ENCODE measurements at places on chromosomes 12 and 14.

GRCh38 chr14:75003250-75004027, 718 bp downstream of the EIF2B2 start:
- DNase-seq, result no peak

GRCh38 chr12:43098071-43098470, 453.9 kb downstream of the ADAMTS20 start:
- no peak for DNase-seq

- DNase-seq, result no peak
Measured at GRCh38 chr12:3727354-3727753, 25.6 kb downstream of the CRACR2A start.

DNA sequence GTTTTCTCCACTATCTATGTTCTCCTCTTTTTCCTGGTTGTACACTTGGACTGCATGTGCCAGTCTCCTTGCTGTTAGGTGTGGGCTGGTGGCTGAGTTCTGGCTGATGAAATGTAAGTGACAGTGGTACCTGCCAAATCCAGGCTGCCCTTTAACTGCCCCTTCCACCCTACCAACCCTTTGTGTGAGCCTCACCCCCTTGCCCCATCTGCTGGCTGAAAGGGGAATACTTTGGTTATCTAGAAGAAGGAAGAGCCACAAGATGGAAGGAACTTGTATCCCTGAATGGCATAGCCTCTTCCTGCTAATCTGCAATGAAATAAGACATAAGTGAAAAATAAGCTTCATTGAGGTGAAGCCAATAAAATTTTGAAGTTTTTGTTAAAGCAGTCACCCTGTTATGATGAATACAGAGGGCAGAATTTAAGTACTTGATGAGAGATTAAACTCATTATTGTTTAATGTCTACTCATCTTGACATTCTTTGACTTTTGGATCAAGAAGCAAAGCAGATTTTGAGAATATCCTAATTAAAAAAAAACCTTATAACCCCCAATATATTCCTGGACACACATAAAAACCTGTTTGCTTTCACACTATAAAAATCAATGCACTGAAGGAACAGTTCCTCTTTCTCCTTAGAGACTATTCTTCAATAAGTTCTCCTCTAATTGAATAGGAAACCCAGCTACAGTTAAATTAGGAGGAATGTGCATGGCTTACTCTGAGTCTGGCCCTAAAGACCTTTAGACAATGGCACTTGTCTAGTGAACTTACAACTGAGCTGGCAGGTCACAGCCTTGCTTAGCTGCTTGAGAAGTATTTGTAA, 262.6 kb upstream of the BTG1 start:
- DNase-seq, result peak; percentile 54

GRCh38 chr12:27178723-27179399, 65.2 kb upstream of the STK38L start:
- DNase-seq, result no peak

DNA sequence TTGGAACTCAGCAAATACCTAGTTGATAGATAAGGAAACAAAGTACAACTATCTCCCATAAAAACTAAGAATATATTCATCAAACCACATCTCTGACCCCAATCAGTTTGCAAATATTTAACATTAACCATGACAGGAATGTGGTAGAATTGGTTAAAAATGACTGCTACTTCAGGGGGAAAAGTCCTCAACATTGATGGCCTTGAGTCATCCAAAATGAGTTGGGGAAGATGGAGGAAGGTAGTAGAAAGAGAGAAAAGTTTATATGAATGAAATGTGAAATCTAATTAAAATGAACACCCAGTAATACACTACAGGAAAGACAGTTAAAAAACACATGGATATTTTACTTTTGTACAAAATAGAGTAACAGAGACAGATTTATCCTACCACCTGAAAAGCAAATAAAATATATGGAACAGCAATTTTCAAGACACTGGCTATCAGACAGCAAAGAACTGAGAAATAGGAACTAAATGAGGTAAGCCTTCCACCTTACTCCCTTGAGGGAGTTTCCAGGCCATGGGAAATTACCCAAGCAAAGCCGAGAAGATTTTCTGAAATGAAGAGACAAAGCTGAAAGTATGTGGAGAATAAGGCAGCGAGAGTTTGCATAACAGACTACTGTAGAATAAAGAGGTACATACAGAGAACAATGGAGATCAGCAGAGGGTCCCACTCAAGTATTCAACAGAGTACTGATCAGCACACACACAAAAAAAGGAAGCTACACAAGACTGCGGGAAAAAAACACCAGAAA, 49.6 kb downstream of the TC2N start:
- DNase-seq, result no peak

GRCh38 chr12:13039328-13039956, 4.7 kb upstream of the FAM234B start:
- no peak for DNase-seq

DNA sequence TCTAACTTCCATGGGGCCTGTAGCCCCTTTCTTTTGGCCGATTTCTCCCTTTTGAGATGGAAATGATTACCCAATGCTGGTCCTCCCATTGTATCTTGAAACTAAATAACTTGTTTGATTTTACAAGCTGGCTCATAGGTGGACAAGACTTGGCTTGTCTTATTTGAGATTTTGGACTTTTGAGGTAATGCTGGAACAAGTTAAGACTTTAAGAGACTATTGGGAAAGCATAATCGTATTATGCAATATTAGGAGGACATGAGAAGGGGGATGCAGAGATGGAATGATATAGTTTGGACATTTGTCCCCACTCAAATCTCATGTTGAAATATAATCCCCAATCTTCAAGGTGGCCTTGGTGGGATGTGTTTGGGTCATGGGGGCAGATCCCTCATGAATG, 49.2 kb upstream of the LYZ start:
- DNase-seq, result no peak
